ENCODE measurements at places on chromosomes 2 and 18.

GRCh38 chr2:67457699-67458098 lies 60.6 kb downstream of the ETAA1 start:
- DNase-seq: no peak

GRCh38 chr2:216404010-216404618 lies 8.2 kb upstream of the SMARCAL1 start:
- DNase-seq: no peak

DNA sequence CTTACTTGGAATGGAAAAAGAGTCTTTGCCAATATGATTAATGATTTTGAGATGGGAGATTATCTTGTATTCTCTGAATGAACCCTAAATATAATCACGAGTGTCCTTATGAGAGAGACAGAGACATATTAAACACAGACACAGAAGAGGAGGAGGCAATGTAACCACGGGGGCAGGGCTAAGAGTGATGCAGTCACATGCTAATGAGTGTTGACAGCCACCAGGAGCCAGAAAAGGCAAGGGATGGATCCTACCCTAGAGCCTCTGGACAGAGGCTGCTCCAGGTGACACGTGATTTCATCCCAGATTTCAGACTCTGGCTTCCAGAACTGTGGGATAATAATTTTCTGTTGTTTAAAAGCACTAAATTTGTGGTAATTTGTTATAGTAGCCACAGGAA lies 679.6 kb downstream of the MBD2 start:
- no peak for DNase-seq

- DNase-seq: no peak
Observed at GRCh38 chr2:36246320-36246990, 109.1 kb upstream of the CRIM1 start.

GRCh38 chr2:71879509-71880184 lies 268.0 kb downstream of the CYP26B1 start:
- no peak for DNase-seq

GRCh38 chr2:208820014-208820688 lies 413.6 kb downstream of the PTH2R start:
- no peak for DNase-seq

DNA sequence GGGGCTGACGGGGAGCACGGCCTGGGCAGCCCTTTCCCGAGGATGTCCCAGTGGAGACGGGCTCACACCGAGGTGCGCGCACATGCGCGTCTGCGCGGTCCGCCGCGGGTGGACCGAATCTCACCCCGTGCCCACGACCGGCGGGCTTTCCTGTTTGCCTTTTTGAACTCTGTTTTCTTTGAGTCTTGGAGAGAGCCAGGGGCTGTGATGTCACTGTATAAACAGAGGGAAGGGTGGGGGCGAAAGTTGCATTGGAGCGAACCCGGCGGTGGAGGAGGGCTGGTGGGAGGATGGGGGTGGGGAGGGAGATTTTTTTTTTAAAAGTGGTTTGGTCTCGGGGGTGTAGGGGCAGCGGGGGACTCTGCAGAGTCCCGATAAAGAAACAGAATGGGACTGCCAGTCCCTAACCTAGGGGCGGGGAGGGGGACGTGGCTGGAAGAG lies 141.2 kb upstream of the CTAGE1 start:
- peak; percentile 77 for DNase-seq

Measured in Right ventricle myocardium inferior (tissue), 1 donor.